ENCODE measurements at places on chromosomes 1 and 21.

DNA sequence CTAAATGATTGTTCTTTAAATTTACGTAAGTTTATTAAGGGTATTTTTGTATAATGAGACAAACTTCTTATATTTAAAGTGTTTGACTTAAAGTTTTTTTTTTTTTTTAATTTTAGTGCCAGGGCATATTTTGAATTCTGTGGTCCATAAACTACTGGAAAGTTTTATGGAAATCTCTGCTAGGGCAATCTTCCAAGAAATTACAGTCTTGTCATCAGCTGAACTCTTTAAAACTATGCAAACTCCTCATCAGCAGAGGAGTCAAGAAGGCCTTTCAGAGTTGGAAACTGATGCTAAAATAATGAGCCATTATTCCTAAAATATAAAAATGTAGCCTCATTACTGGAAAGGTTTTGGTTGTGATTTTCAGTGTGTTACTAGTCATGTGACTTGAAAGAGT lies 1201.9 kb downstream of the BRINP3 start:
- DNase-seq: no peak

DNA sequence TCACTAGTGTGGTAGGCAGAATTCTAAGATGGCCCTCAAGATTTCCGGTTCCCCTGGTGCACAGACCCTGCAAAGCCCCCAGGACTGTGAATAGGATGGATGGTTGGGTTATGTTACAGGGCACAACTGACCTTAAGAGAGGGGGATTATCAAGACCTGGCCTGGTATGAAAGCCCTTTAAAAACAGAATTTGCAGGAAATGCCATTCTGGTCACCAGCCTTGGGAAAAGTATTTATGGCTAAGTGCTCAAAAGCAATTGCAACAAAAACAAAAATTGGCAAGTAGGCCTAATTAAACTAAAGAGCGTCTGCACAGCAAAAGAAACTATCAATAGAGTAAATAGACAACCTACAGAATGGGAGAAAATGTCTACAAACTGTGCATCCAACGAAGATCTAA lies 144.7 kb upstream of the EDN2 start:
- no peak for DNase-seq

DNA sequence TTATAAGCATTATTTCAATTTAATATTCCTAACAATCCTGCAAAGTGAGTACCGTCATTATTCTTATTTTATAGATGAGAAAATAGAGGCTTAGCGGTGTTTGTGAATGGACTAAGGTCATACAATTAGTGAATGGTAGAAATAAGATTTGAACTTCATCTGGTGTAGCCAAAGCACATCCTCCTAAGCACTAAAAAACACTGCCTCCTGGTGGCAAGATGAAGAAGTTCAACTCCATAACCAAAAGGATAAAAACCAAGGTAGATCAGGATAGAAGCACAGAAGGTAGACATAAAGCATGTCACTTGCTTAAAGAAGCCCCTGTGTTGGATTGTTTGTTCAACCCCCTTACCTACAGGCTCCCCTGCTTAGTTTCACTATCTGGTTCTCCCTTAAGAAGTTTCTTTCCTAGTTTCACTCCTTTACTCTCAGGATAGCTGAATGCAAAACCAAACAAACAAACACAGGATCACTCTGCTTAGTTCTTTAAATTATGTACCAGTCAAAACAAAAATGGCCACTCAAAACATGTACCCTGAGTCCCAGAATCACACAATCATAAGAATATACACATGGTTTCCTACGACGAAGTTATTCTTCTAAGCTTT lies 12.7 kb upstream of the AIM2 start:
- peak; percentile 29 for DNase-seq

DNA sequence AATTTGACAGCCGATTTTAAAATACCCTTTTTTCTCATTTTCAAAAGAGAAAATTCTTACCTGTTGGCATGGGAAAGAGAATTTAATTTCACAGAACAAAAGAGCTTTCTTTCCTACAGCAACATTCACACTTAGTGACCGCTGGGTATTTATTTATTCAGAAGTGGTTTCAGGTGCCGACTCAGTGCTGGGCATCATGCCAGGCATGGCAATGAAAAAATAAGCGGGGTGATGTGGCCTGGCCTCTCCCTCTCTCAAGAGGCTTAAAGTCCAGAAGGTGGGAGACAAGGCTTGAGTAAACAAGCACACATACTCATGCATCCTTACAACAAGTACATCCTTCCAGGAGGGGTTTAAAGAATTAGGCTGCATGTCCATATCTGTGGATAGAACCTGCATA lies 4.1 kb upstream of the PCP4 start:
- no peak for DNase-seq

DNA sequence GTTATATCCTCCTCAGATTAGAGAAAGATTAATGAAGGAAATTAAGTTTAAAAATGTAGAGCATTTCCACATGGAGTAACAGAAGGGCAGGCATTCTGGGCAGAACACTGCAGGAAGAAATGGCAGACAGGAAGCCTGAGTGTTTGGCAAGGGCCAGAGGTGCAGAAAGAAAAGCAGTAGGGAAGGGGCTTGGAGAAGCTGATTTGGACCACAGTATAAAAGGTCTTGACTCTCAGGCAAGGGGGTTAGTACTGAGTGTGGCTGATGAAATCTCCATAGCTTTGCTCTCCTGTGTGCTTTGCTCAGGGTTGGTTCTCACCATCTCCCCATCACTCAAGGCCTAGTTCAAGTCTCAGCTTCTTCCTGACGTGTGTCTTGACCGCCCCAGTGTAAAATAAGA lies 80.2 kb downstream of the SLC45A1 start:
- DNase-seq: no peak

DNA sequence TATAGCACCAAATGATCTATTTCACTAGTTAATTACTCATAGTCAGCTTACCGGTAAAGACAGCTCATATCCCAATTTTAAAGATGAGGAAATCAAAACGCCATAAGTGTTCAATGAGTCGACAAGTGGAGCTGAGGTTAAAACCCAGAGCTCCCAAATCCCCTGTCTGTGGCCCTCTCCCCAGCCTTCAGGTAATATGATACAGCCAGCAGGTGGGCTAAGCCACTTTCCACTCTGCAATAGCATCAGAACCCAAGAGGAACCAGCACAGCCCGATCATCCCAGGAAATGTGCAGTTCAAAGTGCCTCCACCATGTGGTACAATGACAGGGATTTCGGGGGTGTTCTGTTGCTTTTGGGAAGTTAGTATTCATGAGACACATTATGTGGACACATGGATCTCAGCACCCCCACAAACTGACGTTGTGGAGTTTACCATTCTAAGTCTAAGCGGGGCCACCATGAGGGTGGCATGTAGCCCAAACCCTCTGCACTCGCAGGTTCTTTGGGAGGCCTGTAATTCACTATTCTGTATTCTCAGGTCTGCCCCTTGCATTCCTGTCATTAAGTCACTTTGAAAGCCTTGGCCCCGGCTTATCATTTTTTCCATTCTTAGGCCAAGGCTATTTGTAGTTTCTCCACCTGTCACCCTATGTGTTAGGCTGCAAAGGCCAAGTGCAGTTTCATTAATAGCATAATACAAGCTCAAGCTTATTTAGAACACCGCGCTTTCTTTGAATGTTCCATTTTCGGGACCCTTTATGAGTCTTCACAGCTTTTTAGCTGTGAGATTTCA lies 26.3 kb upstream of the ACTN2 start:
- DNase-seq: no peak
